ENCODE measurements at places on chromosomes 6 and 20.

GRCh38 chr6:150881911-150882481 is 16.5 kb downstream of the MTHFD1L start:
- DNase-seq = no peak

- DNase-seq = no peak
These were observed 22.5 kb downstream of the PLAGL2 start for GRCh38 chr20:32184961-32185603.

DNA sequence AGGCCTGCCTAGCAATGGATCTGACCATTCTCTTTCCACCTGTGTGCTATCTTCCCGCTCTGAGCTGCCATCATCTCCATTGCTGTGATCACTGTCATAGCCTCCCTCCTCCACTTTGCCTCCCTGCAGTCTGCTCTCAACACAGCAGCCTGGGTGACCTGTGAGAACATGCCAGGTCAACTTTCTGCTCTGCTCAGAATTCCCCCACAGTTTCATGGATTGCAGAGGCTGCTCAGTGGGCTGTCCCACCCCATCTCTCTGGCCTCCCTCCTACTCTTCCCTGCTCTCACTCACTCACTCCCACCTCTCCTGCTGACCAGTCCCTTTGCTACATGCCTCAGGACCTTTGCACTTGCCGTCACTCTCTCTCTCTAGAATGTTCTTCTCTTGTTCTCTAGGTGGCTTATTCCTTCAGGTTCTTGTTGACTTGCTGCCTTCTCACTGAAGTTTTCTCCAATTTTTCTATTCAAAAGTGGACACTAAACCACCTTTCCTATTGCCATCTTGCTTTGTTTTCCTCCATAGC is 159.9 kb downstream of the CD83 start:
- DNase-seq = no peak

- no peak for DNase-seq
These were observed 5.9 kb upstream of the SLCO4A1 start for GRCh38 chr20:62636446-62636845.

Measured in GM12878 (cell line).